ENCODE measurements at places on chromosomes 16 and 17. TPM values are rescaled to one million over a fixed set of nuclear protein-coding genes. Genes with fewer than 3 reads are reported as not detected.

CA7 gene
- total RNA-seq: not detected

PRAC1 gene
- total RNA-seq: not detected

HSPB9 gene
- total RNA-seq: not detected

UBALD2 gene
- total RNA-seq: 90.4 TPM

KRT23 gene
- total RNA-seq: not detected

SEC14L5 gene
- 0.05 TPM for total RNA-seq

GRCh38 chr17:8369944-8370343 is 6.6 kb downstream of the KRABD2 start:
- H3K4me3 ChIP-seq: peak overlapping the region; percentile 1
- no peak for DNase-seq
- H3K27me3 ChIP-seq: no peaks in the 10 kb centered on the region
- no peak overlapping the region for H3K27ac ChIP-seq
- H3K4me1 ChIP-seq: peaks cover 6% of the 10 kb centered on the region

- no peak overlapping the region for H3K27ac ChIP-seq
- no peaks in the 10 kb centered on the region for H3K27me3 ChIP-seq
- peaks cover 18% of the 10 kb centered on the region for H3K36me3 ChIP-seq
- H3K4me3 ChIP-seq: no peak overlapping the region
- no peak for DNase-seq
Measured at GRCh38 chr17:44804302-44805089, 25.6 kb downstream of the GJC1 start.

DNA sequence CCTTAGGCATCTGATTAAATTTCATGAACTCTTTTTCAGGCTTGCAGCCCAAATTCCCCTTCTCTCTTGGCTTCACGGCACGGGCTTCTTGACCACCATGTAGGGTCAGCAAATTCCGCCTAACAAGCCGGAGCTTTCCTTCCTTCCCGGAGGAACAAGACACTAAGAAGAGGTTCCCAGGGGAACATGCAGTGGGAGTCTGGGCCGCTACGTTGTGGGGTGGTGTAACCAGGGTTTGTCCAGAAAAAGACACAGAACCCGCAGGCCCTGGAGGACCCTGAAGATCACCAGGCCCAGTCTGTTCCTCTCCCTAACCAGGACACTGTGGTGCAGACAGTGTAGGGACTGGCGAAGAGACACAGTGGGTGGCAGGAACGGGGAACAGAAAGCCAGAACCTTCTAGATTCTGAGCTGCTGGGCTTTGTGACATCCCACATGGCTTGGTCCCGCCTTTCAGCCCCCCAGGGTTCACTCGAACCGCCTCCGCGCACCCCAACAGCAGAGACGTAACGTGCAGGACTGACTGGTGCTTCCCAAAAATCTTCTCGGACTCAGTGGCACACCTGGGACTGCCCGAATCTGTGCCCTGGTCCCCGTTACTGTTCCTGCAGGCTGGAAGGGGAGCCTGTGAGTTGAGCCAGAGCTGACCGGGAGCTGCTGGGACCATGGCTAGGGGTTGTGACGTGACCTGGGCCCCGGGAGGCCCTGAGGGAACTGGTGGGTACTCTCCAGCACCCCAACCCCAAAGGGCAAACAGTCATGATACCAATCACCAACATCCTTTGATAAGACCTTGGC is 55.2 kb downstream of the TBC1D16 start:
- no peak overlapping the region for H3K27ac ChIP-seq
- H3K36me3 ChIP-seq: peaks cover 6% of the 10 kb centered on the region
- peaks cover 2% of the 10 kb centered on the region for H3K27me3 ChIP-seq
- H3K4me1 ChIP-seq: peaks cover 20% of the 10 kb centered on the region

GRCh38 chr16:61877436-61877835 is 158.8 kb downstream of the CDH8 start:
- H3K4me3 ChIP-seq: no peak overlapping the region
- H3K27ac ChIP-seq: no peak overlapping the region
- DNase-seq: no peak
- H3K36me3 ChIP-seq: no peaks in the 10 kb centered on the region
- H3K27me3 ChIP-seq: no peaks in the 10 kb centered on the region

DNA sequence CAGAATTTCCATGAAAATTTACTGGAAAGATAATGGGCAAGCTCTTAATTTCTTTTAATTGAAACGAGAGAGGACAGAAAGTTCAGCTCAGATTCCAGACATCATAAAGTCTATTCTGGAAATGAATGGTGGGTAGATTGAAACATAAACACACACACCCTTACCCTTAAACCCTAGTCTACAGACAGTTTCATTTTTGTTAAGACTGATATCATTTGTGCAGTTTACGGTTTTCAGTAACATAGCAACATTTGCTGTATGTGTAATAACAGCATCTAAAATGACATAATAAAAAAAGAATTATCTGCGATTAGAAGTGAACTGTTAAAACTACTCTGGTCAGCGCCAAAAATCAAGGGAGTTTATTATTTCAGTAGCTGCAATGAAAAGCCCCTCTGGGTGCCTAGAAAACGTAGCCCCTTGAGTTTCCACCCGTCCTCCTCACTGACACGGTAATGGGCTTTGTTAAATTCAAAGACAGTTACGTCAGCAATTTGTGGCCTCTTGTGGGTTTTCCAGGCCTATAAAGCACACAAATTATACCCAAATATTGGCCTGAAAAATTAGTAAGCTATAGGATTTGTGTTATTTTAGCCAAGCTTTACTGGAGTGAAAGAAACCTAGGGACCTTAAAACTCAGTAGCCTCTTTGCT is 520.6 kb upstream of the SOX9 start:
- no peak overlapping the region for H3K27ac ChIP-seq
- H3K4me3 ChIP-seq: no peak overlapping the region
- H3K27me3 ChIP-seq: no peaks in the 10 kb centered on the region
- no peaks in the 10 kb centered on the region for H3K4me1 ChIP-seq
- no peaks in the 10 kb centered on the region for H3K36me3 ChIP-seq
- no peak for DNase-seq

- H3K4me1 ChIP-seq: no peaks in the 10 kb centered on the region
- no peak for DNase-seq
- no peak overlapping the region for H3K4me3 ChIP-seq
- no peaks in the 10 kb centered on the region for H3K27me3 ChIP-seq
- H3K27ac ChIP-seq: no peak overlapping the region
Measured at GRCh38 chr17:7987112-7987893, 15.1 kb upstream of the GUCY2D start.

- no peaks in the 10 kb centered on the region for H3K27me3 ChIP-seq
- DNase-seq: no peak
- no peak overlapping the region for H3K4me3 ChIP-seq
- H3K4me1 ChIP-seq: no peaks in the 10 kb centered on the region
- no peak overlapping the region for H3K27ac ChIP-seq
- peaks cover 11% of the 10 kb centered on the region for H3K36me3 ChIP-seq
Measured at GRCh38 chr16:11725457-11725856, 17.2 kb downstream of the TXNDC11 start.

GRCh38 chr17:56292578-56292977 is 139.3 kb downstream of the ANKFN1 start:
- DNase-seq: no peak
- no peaks in the 10 kb centered on the region for H3K27me3 ChIP-seq
- no peak overlapping the region for H3K27ac ChIP-seq
- H3K36me3 ChIP-seq: no peaks in the 10 kb centered on the region
- H3K4me3 ChIP-seq: no peak overlapping the region

- no peak for DNase-seq
- H3K27ac ChIP-seq: no peak overlapping the region
- peaks cover 2% of the 10 kb centered on the region for H3K27me3 ChIP-seq
- peaks cover 6% of the 10 kb centered on the region for H3K4me1 ChIP-seq
- no peak overlapping the region for H3K4me3 ChIP-seq
Measured at GRCh38 chr17:50679008-50679544, 28.6 kb downstream of the ANKRD40 start.

GRCh38 chr17:48011405-48012150 is 26.0 kb downstream of the COPZ2 start:
- no peak overlapping the region for H3K27ac ChIP-seq
- no peak for DNase-seq
- H3K4me1 ChIP-seq: peaks cover 10% of the 10 kb centered on the region
- peak overlapping the region; percentile 86 for H3K4me3 ChIP-seq

- peaks cover 2% of the 10 kb centered on the region for H3K4me1 ChIP-seq
- no peak for DNase-seq
- H3K36me3 ChIP-seq: no peaks in the 10 kb centered on the region
- H3K27ac ChIP-seq: no peak overlapping the region
- H3K4me3 ChIP-seq: no peak overlapping the region
Measured at GRCh38 chr16:11410376-11411058, 65.3 kb downstream of the RMI2 start.

DNA sequence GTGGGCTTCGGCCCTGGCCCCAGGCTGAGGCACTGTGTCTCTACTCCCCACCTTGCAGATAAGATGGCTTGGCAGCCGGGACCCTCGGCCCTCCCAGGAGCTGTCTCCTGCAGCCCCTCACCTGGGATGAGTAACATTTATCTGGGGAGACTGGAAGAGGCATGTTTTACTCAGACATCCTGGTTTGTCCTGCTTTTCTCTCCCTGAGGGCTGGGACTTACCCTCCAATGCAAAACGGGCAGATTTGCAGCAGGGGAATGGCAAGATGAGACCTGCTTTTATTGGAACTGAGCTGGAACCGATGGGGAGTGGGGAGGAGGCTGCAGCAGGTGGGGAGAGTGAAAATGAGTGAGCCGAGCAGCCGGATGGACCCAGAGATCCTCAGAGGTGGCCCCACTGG is 27.3 kb upstream of the UBE2G1 start:
- H3K4me3 ChIP-seq: no peak overlapping the region
- DNase-seq: no peak
- H3K27ac ChIP-seq: no peak overlapping the region
- peaks cover 6% of the 10 kb centered on the region for H3K27me3 ChIP-seq
- peaks cover 12% of the 10 kb centered on the region for H3K4me1 ChIP-seq
- no peaks in the 10 kb centered on the region for H3K36me3 ChIP-seq

GRCh38 chr16:64872101-64872500 is 249.8 kb downstream of the CDH11 start:
- DNase-seq: no peak
- no peaks in the 10 kb centered on the region for H3K27me3 ChIP-seq
- H3K4me1 ChIP-seq: no peaks in the 10 kb centered on the region
- H3K36me3 ChIP-seq: no peaks in the 10 kb centered on the region
- no peak overlapping the region for H3K4me3 ChIP-seq
- H3K27ac ChIP-seq: no peak overlapping the region

DNA sequence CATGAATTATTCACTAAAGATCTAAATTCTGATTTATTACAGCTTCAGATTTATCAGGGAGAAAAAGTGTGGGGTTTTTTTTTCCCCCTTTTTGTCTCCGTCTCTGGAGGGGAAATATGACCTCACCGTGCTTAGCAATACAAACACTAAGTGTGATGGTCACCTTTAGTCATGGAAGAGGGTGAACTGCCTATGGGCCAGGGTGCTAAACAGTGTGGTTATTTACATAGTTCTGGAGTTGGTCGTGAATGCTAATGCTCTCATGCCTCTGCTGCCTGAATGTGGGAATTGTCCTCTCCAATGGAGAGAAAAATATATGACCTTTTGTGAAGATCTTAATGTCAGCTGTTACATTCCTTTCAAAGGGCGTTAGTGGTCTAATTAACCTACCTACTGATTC is 44.8 kb upstream of the MSI2 start:
- H3K27ac ChIP-seq: no peak overlapping the region
- H3K4me1 ChIP-seq: no peaks in the 10 kb centered on the region

- DNase-seq: no peak
- peaks cover 16% of the 10 kb centered on the region for H3K4me1 ChIP-seq
- H3K4me3 ChIP-seq: no peak overlapping the region
- H3K27me3 ChIP-seq: no peaks in the 10 kb centered on the region
- H3K27ac ChIP-seq: peak overlapping the region; percentile 61
Measured at GRCh38 chr17:51044976-51045375, 75.7 kb downstream of the SPAG9 start.

- H3K4me3 ChIP-seq: no peak overlapping the region
- H3K27me3 ChIP-seq: no peaks in the 10 kb centered on the region
- no peak overlapping the region for H3K27ac ChIP-seq
- no peak for DNase-seq
- H3K4me1 ChIP-seq: no peaks in the 10 kb centered on the region
Measured at GRCh38 chr17:34275881-34276280, 5.9 kb downstream of the CCL7 start.

DNA sequence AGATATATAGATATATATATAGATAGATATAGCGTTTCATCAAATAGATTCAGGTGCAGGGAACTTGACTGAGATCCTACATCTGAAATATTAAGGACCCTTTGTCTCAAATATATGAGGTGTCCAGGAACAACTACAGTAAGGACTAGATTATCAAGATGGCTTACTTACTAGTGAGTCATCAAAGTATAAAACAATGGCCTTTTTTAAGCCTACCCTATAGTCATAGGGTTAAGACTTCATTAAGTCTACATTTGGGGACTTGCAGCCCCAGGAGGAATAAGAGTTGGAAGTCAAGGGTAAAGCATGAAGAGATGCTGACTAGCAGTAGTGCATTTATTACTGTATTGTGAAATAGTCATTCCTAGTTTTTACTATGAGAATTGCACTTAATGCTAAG is 1023.4 kb downstream of the CDH11 start:
- H3K4me1 ChIP-seq: no peaks in the 10 kb centered on the region
- H3K27me3 ChIP-seq: no peaks in the 10 kb centered on the region
- H3K27ac ChIP-seq: no peak overlapping the region

GRCh38 chr16:86229866-86230656 is 280.3 kb upstream of the FOXF1 start:
- DNase-seq: no peak
- H3K36me3 ChIP-seq: peaks cover 4% of the 10 kb centered on the region
- no peak overlapping the region for H3K27ac ChIP-seq
- no peaks in the 10 kb centered on the region for H3K4me1 ChIP-seq
- peaks cover 4% of the 10 kb centered on the region for H3K27me3 ChIP-seq

DNA sequence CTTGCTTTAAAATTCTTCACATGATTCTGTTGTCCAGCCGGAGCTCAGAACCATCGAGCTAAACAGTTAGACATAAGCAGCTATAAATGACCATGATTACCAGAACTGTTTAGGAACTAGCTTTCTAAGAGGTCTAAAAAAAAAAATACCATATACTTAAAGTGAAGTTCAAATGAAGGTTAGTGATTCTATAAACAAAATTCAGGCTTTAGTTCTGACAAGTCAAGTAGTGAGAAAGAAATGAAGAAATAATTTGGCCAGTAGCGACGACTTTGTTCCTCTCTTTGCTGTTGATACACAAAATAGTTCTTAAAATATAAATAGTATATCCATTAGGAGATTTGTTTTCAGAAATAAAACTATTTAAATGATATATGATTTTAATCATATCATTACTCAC is 27.7 kb downstream of the ABCA8 start:
- peak overlapping the region; percentile 79 for H3K27ac ChIP-seq
- H3K4me1 ChIP-seq: peaks cover 34% of the 10 kb centered on the region
- peaks cover 2% of the 10 kb centered on the region for H3K27me3 ChIP-seq
- DNase-seq: no peak

GRCh38 chr16:27829975-27830374 is 233.5 kb downstream of the GSG1L start:
- H3K36me3 ChIP-seq: peaks cover 18% of the 10 kb centered on the region
- no peak for DNase-seq
- H3K4me3 ChIP-seq: no peak overlapping the region
- H3K4me1 ChIP-seq: no peaks in the 10 kb centered on the region

- peaks cover 4% of the 10 kb centered on the region for H3K4me1 ChIP-seq
- H3K27me3 ChIP-seq: no peaks in the 10 kb centered on the region
- no peaks in the 10 kb centered on the region for H3K36me3 ChIP-seq
- H3K4me3 ChIP-seq: no peak overlapping the region
- DNase-seq: no peak
Measured at GRCh38 chr16:28859326-28859725, 4.3 kb upstream of the SH2B1 start.

- no peaks in the 10 kb centered on the region for H3K36me3 ChIP-seq
- peaks cover 5% of the 10 kb centered on the region for H3K27me3 ChIP-seq
- no peak for DNase-seq
- no peak overlapping the region for H3K4me3 ChIP-seq
Measured at GRCh38 chr16:85844786-85845185, 45.3 kb downstream of the COX4I1 start.

GRCh38 chr16:75803753-75804152 is 77.5 kb upstream of the CPHXL start:
- peaks cover 5% of the 10 kb centered on the region for H3K36me3 ChIP-seq
- peaks cover 2% of the 10 kb centered on the region for H3K27me3 ChIP-seq
- no peak for DNase-seq
- H3K4me3 ChIP-seq: no peak overlapping the region
- no peak overlapping the region for H3K27ac ChIP-seq

All from endothelial cell (in vitro differentiated cells).